ENCODE measurements at places on chromosomes 16 and 17.
A peak's percentile ranks its signal among the peaks of the same experiment; 100 is the strongest.

- no peak for DNase-seq
Measured at GRCh38 chr17:78940258-78940657, 15.1 kb upstream of the TIMP2 start.

DNA sequence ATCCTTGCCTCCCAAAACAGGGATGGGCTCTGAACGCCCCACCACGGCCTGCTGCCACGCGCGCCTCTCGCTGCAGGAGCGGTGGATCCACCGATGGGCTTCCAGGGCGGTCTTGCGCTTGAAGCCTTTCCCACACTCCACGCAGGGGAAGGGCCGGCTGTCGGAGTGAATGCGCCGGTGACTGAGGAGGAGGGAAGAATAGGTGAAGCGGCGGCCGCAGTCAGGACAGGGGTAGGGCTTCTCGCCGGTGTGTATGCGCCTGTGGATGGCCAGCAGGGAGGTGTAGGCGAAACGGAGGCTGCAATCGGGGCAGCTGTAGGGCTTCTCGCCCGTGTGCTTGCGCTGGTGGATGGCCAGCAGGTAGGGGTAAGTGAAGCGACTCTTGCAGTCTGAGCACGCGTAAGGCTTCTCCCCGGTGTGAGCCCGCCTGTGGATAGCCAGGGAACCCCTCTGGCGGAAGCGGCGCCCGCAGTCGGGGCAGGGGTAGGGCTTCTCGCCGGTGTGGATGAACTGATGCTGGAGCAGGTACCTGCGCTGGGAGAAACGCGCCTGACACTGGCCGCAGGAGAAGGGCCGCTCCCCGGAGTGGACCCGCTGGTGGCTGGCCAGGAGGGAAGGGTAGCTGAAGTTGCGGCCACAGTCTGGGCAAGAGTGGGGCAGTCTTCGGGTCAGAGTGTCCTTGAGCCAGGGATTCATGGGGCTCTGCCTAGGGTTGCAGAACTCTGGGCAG is 2.7 kb downstream of the ZNF785 start:
- no peak for DNase-seq

DNA sequence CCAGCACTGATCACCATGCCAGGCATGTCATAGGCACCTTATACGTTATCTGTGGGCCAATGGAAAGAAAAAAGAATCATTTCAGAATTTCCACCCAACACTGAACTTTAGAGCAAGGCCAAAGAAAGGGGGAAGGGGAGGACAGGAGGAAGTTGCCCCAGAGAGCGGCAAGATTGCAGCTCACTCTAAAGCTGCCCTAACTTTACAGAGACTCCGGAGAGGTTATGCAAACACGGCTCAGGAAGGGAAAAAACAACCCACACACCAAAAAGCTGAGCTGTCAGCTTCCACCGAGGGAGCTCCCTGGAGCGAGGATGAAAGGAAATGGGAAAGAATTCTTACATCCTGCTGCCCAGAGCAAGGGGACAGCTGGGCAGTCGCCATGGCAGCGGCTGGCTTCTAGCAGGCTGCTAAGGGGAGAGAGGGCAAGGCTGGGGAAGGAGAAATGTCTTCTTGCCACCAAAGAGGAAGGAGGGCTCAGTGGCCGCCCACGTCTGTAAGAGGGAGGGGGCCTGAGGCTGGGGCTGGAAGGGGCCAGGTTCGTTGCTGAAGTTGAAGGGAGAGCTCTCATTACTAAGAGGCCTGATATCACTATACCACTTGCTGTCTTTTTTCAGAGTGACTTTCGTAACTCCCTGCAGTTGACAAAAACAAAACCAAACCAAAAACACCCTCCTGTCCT is 18.2 kb downstream of the COTL1 start:
- no peak for DNase-seq

DNA sequence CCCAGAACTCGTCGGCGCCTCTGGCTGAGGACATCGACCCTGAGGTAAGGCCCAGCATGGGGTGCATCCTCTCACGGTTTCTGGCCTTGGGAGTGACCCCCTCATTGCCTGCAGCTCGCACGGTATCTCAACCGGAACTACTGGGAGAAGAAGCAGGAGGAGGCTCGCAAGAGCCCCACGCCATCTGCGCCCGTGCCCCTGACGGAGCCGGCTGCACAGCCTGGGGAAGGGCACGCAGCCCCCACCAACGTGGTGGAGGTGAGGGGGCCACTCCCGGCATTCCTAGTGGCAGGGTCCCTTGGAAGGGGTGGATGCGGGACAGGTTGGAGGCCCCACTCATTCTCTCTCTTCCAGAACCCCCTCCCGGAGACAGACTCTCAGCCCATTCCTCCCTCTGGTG is 8.4 kb upstream of the MRPL12 start:
- DNase-seq, result no peak

- no peak for DNase-seq
Measured at GRCh38 chr16:69123910-69124309, 8.5 kb downstream of the CHTF8 start.

DNA sequence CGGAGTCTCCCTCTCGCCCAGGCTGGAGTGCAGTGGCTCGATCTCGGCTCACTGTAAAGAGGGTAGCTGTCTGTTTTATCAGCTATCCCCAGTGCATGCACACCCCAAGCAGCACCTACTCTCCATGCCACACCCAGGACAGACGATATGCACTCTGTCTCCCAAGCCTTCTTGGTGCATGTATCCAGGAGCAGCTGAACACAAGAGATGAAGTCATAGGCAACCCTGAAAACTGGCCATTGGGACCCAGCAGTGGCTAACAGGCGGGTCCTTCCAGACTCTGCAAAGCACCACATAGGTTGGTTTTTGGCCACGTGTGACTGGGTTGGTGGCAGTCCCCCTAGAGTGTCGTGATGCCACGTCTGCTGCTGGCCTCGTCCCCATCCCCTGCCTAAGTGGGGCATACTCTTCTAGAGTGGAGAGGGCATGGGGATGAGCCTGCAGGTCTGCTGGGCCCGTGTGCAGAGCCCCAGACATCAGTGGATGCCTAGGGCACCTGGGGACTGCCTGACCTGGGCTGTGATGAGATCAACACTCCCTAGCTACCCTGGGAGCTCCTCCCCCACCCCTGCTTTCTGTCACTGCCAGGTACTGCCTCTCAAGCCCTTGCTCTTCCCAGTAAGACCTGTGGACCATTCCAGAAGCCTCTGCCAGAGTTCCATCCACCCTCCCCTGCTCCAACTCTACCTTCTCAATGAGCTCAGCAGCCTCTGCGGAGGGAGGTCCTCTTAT is 9.3 kb downstream of the PDE6G start:
- DNase-seq, result no peak

DNA sequence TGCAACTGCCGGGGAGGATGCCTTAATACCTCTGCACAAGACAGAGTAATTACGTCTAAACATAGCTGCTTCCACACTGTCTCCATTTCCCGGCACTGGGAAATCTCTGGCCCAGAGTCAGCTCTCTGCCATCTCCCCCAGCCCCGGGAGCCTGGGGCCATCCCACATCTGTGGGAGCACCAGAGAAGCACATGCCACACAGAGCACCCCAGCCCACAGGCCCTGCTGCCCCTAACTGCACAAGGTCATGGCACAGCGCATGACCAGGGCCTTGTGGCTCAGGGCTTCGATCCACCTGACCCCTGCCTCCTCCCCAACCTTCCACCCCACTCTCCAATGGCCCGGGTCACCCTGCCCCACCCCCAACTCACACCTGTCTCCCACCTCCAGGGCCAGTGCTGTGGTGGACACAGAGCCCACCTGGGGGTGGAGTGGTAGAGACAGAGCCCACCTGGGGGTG is 36.6 kb upstream of the RBFOX3 start:
- DNase-seq, result peak; percentile 38

DNA sequence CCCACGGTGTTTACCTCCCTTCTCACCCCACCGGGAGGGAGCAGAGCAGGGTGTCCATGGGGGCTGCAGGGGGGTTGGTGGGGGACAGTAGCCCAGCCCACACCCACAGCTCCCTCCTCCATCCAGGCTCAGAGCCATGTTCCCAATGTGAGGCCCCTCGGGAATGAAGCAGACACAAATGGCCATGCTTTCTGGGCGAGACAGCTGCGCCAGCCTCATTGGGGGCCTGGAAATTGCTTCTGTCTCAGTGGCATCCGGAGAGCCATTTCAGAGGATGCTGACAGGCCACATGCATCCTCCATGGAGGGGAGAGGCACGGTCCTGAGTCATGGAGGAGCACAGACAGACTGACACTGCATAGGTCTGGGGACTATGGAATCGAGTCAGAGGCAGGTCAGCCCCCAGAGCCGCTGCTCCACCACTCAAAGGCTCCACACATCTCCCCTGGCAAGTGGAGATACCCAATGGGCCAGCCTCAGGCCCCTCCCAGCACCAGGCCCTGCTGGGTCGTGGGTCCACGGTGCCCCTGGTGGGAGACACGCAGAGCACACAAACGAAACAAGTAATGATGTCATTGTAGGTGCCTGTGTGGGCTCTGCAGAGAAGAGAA is 59.6 kb upstream of the ENPP7 start:
- DNase-seq, result no peak

GRCh38 chr16:85306071-85306792 is 194.0 kb upstream of the CIBAR2 start:
- no peak for DNase-seq

DNA sequence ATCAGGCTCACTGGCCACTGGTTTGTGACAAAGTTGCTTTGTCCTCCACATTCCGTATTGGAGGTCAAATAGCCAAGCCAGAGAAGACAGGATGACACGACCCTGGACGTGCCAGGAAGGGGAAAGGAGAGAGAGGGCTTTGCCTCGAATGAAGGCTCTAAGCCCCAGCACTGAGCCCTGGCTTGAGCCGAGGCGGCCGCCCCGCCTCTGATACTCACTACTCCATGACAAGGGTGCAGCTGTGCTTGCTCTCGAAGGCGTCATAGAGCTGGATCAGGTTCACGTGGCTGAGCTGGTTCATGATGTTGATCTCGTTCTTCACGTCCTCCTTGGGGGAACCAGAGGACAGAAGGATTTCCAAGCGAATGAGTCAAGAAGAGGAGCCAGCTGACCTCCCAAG is 19.3 kb downstream of the MYLK3 start:
- no peak for DNase-seq

DNA sequence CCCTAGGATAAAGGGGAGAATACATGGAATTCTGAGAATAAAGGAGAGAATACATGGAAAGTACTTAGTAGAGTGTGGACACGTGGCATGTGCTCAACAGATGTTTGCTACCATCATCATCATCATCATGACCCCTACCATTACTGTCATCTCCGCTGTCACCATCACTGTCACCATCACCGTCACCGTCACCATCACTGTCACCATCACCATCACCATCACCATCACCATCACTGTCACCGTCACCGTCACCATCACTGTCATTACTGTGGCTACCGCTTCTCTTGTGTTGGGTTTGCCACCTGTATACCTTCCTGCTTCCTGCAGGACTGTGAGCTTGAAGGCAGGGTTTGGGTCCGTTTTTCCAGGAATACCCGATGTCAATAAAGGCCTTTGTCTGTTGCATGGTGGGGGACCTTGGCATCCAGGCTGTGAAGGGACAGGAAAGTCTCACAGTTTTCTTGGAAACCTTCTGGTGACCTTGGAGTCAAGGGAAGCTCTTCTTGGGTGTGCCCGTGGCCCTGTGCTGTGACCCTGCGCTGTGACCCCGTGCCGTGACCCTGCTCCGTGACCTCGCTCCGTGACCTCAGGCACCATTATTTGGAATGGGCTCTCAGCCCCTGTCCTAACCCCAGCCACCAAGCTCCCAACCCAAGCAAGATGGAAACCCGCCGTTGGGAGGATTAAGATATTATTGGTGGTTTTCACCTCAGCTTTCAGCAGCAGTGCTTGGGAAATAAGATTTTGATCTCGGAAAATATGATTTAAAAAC is 14.4 kb downstream of the CMIP start:
- DNase-seq, result no peak

DNA sequence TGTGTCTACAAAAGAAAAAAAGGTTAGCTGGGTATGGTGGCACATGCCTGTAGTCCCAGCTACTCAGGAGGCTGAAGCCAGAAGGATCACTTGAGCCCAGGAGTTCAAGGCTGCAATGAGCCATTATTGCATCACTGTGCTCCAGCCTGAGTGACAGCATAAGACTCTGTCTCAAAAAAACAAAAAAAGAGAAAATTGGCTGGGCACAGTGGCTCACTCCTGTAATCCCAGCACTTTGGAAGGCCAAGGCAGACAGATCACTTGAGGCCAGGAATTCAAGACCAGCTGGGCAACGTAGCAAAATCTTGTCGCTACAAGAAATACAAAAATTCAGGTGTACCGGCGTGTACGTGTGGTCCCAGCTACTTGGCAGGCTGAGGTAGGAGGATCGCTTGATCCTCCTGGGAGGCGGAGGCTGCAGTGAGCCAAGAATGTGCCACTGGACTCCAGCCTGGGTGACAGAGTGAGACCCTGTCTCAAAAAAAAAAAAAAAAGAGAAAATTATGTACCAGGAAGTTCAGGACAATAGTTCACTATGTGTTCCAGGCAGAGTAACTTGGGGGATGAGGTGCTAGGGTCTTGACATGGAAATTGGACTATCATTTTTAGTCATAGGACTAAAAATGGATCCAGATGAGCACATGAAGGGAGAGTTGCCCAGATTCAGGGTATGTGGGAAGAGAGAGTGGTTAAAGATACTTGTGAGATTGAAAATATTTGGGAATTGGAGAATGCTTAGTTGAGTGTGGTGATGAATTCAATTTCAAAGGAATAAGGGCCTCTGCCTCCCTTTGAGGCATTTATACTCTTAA is 11.0 kb downstream of the ALDH3A2 start:
- DNase-seq, result no peak

- no peak for DNase-seq
Measured at GRCh38 chr17:76049836-76050537, 22.3 kb downstream of the SRP68 start.

DNA sequence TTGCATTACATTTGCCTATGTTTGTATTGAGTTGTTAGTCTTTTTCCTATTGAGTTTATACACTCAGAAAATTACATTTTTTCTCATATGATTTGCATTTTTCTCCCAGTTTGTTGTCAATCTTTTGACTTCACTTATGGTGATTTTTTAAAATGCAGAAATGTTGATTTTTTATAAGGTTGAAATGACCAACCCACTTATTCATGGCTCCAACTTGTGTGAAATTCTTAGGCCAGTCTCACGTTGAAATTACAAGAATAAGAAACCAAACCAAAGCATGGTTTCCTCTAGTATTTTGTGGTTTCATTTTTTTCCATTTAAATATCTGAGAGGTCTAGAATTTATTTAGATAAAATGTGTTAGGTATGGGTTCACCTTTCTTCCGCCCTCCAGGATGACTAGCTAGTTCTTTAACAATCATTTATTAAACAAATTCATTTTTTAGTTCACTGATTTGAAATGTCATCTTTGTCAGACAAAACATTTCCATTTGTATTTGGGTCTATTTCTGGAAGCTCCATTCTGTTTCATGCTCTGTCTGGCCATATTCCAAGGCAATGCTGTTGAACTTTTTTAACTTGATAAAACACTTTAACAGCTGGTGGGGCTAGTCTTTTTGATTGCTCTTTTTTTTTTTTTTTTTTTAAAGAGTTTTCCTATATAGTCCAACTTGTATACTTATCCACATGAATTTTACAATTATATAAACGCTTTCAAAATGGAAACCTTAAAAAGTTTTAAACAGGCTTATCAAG is 40.0 kb downstream of the FAM20A start:
- no peak for DNase-seq

GRCh38 chr17:7930841-7931631 is 710 bp downstream of the TRAPPC1 start:
- DNase-seq, result no peak

DNA sequence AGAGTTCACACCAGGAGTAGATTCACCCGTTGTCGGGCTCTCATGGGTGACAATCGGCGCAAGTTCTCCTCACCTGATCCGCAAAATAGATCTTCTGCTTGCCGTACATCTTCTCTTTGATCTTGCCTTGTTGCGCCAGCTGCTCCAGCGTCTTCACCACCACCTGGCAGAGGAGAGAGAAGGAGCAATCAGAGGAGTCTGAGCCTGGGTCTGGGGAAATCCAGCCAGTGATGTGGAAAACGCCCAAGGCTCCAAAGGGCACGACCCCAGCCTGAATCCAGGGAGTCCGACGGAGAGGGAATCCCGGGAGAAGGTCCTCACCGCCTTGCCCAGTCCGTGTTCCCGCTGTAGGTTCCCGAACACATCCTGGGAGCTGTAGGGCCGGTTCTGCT is 393 bp downstream of the PSMC3IP start:
- DNase-seq, result no peak
